T-helper 9 cell (primary cell): ENCODE measurements at places on chromosomes 13 and 19.

- no peak for DNase-seq
Observed at GRCh38 chr19:29293292-29293691, 80.3 kb upstream of the UQCRFS1 start.

DNA sequence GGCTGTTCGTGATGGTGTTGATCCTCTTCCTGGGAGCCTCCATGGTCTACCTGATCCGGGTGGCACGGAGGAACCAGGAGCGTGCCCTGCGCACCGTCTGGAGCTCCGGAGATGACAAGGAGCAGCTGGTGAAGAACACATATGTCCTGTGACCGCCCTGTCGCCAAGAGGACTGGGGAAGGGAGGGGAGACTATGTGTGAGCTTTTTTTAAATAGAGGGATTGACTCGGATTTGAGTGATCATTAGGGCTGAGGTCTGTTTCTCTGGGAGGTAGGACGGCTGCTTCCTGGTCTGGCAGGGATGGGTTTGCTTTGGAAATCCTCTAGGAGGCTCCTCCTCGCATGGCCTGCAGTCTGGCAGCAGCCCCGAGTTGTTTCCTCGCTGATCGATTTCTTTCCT lies 12.2 kb upstream of the C19orf33 start:
- no peak for DNase-seq

DNA sequence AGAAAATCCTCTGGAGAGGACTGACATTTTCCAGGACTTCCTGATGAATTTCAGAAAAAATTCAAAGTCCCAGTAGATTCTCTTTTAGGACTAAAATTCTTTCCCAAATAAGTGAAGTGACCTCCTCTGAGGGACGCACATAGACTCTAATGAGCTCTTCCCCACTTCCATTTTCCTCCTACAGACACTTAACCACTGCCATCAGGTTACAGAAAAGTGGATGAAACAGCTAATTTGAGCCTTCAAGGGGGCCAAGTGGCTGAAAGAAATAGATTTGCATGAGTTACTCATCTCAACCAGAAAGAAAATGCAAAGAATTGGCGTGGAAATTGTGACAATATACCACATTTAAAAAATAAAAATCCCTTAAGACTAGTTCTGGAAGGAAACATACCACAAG lies 185.3 kb upstream of the EDNRB start:
- DNase-seq, result no peak

DNA sequence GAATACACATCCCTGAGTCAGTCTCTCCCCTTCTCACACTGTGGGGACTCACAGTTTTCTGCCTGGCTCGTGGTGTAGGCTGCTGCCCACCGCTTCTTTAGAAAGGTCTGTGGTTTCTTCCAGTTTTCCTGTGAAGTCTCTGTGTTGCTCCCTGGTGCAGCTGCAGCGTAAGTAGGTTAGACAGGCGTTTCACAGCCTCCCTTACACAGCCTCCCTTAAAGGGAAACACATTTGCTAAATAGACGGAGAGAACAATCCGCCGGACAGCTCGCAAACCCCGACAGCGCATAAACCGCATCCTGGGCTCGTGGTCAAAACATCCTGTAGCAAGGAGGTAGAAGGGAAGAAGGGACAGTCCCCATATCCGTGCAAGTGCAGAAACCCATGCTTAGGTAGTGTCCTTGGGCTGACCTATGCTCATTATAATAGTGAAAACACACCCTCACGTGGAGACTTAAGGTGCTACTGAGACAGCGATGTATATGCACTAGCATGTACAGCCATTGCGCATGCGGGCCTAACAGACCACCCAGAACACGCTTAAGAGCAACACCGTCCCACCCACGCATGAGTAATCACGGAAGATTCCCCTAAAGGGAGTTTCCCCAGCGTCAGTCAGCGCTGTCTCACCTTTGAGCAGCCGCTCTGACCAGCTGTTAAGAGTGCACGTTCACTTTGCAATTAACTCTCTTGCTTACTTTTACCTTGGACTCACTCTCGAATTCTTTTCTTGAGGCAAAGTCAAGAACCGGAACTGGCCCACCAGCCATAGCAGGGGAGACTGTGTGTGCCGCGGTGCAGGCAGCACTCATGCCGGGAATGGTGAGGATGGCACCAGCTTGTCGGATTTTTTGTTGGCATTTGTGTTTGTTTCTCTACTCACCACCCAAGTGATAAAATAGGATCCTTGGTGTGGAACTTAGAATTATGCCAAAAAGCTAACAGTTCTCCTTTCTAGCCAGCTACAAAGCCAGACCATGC lies 16.6 kb downstream of the SIGLEC8 start:
- DNase-seq, result peak; percentile 64

GRCh38 chr13:77729502-77730221 lies 32.2 kb downstream of the SLAIN1 start:
- DNase-seq, result no peak

DNA sequence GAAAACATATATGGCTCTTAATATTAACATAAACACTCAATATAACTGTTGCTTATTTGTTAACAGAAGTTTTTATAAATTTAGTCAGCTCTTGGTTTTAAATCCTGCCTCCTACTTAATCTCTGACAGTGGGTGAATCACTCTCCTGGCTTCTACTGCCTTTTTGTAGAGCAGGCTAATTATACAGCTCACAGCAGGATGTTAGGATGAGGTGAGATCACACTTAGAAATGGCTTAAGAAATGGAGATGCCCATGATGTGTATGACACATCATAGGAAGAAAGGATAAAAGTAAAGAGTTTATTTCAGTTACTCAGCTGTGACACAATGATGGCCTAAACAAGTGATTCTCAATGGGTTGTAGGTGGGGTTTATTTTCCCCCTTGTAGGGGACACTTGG lies 345.6 kb downstream of the SPRY2 start:
- DNase-seq, result no peak

DNA sequence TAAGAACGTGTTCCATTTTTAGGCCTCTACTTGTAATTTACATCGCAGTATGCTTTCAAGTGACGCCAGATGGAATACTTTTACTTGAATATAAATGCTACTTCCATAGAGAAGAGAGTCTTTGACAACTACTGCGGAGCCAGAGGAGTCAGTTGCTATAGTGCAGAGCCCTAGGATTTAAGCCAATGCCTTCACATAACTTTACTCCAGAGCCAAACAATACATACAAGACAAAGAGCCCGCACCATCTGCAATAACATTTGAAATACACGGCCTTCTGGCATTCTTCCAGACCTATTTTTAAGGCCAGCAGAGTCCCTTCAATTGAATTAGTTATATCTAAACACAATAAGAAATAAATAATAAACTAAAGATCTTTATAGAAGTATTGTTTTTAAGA lies 59.4 kb downstream of the XPO4 start:
- no peak for DNase-seq

DNA sequence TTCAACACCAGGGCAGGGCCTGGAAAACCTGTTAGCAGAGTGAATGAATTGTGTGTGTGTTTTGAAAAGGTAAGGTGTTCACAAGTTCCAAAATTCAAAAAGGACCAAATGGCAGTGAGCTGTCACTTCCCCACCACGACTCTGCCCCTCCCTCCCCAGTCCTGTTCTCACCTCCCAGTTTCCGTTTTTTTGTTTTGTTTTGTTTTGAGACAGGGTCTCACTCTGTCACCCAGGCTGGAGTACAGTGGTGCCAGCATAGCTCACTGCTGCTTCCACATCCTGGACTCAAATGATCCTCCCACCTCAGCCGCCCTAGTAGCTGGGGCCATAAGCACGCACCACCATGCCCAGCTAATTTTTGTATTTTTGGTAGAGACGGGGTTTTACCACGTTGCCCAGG lies 20.3 kb upstream of the BCL3 start:
- no peak for DNase-seq

- no peak for DNase-seq
Observed at GRCh38 chr13:20988909-20989655, 72.3 kb downstream of the LATS2 start.

DNA sequence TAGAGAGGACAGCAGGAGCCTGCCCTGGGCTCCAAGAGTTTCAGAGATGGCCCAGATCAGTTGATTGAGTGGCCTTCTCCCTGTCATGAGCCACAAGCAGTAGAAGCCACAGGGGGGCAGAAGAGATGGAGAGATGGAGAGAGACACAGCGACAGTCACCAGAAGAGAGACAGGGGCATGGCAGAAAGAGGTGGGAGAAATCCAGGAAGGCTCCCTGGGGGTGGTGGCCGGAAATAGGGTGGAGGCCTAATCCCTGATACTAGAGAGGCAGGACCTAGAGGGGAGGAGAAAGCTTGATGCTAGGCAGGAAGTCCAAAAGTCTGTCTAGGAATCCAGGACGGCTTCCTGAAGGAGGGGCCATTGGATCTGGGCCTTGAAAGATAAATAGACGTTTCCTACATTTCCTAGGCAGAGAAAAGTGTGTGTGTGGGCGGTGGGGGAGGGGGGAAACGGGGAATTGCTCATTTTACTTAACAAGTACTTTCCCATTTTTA lies 9.6 kb upstream of the TPM4 start:
- no peak for DNase-seq

- no peak for DNase-seq
Observed at GRCh38 chr19:811506-812048, 10.2 kb downstream of the PLPPR3 start.

GRCh38 chr19:6773323-6773931 lies 919 bp downstream of the VAV1 start:
- DNase-seq, result peak; percentile 29

- DNase-seq, result no peak
Observed at GRCh38 chr13:98766697-98767096, 14.2 kb upstream of the SLC15A1 start.

- no peak for DNase-seq
Observed at GRCh38 chr13:73325723-73326558, 267.1 kb downstream of the KLF5 start.

GRCh38 chr19:48837051-48837524 lies 797 bp upstream of the HSD17B14 start:
- peak; percentile 68 for DNase-seq

GRCh38 chr19:45368737-45369340 lies 1.5 kb downstream of the ERCC2 start:
- no peak for DNase-seq

DNA sequence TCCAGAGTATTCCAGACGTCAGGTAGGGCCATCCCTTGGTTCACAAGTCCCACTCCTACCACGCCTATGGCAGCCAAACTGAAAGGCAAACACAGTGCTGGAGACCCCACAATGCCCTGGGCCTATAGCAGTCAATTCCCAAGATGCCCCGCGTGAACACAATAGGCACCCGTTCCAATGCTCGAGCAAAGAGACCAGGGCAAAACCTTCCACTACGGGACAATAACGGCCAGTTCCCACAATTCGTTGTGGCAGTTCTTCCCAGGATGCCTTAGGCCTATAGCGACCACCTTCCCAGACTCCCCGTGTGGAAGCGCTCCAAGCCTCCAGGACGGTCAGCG lies 538 bp downstream of the ZNF428 start:
- DNase-seq, result no peak

DNA sequence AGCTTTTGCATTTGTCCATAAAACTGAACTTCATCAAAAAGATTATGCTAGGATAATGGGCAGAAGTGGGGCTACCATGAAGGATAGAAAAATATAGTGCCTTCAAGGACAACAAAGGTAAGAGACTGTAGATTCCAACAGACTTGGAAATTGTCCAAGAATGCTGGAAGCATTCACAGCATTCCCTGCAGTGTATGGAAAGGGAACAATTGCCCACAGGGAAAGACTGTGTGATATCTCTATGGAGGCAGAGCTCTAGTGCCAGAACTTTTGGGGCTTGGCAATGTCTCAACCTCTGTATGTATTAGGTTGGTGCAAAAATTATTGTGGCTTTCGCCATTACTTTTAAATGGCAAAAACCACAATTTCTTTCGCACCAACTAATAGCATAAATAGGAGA lies 1598.8 kb upstream of the MIR17HG start:
- DNase-seq, result no peak

- no peak for DNase-seq
Observed at GRCh38 chr19:47545061-47545948, 27.6 kb downstream of the ZNF541 start.

DNA sequence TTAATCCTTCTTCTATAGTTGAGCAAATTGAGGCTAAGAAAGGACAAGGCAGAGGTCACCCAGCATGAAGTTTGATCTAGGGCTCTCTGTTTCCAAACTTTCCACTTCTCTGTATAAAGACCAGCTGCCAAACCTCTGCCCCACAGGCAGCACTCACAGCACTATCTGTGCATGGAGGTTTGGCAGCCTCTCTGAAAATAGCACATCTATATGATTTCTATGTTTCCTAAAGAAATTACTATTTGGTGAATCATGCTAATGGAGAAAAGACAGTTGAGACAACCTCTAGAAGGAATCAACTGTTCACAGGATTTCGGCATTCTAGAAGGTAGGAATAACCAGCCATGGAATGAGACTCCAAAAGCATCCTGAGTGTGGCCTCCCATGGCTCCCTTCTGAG lies 554.5 kb downstream of the IRS2 start:
- no peak for DNase-seq

GRCh38 chr19:47417746-47418691 lies 1.3 kb downstream of the MEIS3 start:
- no peak for DNase-seq

- no peak for DNase-seq
Observed at GRCh38 chr13:97091196-97091595, 96.9 kb upstream of the OXGR1 start.

DNA sequence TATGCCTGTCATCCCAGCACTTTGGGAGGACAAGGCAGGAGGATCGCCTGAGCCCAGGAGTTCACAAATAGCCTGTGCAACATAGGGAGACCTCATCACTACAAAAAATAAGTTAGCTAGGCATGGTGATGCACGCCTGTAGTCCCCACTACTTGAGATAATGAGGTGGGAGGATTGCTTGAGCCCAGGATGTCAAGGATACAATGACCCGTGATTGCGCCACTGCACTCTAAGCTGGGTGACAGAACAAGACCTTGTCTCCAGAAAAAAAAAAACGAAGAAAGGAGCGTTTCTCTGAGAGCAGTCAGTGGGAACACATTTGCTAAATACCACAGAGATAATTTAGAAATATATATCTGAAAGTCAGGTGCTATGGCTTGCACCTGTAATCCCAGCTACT lies 11.9 kb downstream of the CDADC1 start:
- DNase-seq, result no peak

- DNase-seq, result no peak
Observed at GRCh38 chr19:7196763-7197118, 97.5 kb downstream of the INSR start.

DNA sequence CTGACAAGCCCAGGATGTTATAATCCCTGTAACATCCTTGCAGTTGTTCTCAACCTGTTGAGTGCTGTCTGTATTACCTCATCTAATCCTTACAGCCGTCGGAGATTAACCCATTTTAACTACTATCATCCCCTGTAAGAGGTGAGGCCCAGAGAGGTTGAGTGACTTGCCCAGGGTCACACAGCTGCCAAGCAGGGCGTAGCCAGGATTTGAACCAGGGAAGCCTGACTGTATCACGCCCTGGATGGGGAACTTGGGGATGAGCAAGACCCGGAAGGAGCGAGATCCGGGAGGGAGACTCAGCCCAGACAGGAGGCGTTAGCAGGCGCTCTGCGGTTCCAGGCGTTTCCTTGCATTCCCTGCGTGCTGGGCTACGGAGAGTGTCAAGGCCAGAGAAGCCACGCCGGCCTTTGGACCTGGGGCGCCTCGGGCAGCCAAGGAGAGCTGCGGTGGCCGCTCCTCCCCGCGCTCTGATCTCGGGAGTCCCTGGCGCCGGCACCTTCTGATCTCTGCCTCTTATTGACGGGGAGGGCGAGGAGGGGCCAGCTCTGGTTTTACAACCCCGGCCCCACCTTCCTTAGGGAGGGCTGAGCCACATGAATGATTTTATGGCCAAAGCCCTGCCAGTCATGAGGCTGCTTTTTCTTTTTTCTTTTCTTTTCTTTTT lies 6.2 kb downstream of the SULT2B1 start:
- no peak for DNase-seq

GRCh38 chr19:6531163-6531955 lies 533 bp downstream of the TNFSF9 start:
- no peak for DNase-seq

- DNase-seq, result no peak
Observed at GRCh38 chr19:30930941-30931706, 418.1 kb downstream of the TSHZ3 start.
